Stimulated activated CD4-positive, alpha-beta T cell treated with anti-CD3 and anti-CD28 coated beads, Interleukin-15, amount 100 ng/mL, for 1 hour (primary cell): ENCODE measurements at places on chromosomes 1 and 21.

DNA sequence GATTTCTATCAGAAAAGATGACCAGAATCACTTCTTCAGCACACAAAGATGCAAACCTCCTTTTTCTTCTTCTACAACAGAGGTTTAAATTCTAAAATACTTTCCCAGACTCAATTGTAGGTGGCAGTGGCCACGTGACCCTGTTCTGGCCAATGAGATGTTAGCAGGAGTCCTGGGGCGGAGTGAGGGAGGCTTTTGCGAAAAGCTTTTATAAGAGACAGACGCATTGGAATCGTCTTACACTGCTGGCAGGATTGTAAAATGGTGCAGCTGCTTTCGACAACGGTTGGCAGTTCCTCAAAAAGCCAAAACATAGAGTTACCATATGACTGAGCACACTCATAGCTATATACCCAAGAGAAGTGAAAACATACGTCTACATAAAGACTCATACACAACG lies 87.0 kb upstream of the MAGI3 start:
- DNase-seq, result no peak

GRCh38 chr1:19936061-19936750 lies 12.8 kb upstream of the PLA2G2E start:
- no peak for DNase-seq

GRCh38 chr1:109210058-109210457 lies 3.7 kb upstream of the SARS1 start:
- DNase-seq, result no peak

DNA sequence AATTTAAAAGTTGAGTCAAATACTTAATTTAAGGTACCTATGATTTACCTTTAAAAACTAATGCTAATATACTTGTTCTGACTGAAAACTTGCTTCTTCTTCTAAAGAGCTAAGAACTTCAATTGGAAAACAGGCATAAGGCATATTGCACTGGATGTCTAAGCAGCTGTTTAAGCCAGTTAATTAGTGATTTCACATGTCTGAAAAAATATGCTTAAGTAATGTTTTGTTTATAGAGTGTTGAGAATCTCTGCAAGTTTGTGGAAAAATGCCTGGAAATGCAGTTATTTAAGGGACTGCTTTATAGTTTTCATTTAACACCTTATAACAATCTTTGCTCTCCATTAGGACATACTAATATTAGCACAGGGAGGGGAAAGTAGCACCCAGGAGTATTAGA lies 28.2 kb downstream of the UBE2U start:
- DNase-seq, result no peak

- DNase-seq, result no peak
Observed at GRCh38 chr1:15272009-15272781, 25.2 kb downstream of the FHAD1 start.

DNA sequence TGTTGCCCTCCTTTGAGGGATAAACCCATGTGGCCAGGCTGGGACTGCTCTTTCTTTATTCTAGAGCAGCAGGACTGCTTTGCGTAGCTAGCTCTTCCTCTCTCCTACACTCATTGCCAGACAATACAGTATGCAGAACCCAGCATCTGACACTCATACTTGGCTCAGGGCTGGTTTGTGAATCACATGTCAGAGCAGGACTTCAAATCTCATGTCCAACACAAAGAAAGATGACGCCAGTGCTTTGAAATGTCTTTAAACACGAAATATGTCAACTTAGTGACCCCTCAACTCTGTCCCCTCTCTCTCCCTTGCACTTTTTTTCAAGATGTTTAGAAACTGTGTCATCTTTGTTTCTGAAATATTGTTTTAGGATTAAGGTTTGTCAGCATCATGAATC lies 135.0 kb downstream of the TGFB2 start:
- DNase-seq, result no peak
